T-cell (primary cell): ENCODE measurements at places on chromosomes 1 and 21. TPM values are rescaled to one million over a fixed set of nuclear protein-coding genes. Genes with fewer than 3 reads are reported as not detected.

GRCh38 chr1:2566101-2567045, 10.2 kb downstream of the TNFRSF14 start:
- no peak overlapping the region for H3K4me3 ChIP-seq
- H3K27ac ChIP-seq = no peak overlapping the region
- no peak for DNase-seq

DNA sequence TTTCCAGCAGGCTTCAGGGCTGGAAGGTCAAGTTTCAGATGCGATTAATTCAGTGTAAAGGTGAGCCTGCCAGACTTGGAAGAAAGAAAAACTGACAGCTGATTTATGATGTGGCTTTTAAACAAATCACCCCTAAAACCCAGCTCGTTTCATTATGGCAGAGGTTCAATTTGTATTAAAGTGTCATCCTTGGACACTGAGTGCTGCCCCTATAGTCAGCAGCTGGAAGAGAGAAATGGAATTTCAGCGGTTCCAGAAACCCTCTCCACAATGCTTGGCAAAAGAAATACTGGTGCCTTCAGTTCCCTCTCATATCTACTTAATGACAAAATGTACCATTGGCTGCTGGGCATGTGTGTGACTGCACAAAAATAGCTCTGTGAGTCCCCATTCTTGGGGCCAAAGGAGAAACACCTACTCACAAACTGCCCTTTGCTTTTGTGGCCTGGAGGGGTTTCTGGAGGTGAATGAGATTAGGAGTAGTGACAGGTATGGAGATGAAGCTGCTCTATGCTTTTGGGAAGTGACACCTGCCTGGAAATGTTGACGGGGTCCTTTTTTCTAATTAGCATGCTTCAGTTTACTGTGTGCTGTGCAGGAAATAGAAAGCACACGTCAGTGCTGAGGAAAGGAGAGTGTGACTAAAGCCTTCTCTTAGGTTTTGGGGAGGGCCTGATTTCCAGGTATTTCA, 95.1 kb upstream of the TSPAN2 start:
- H3K4me3 ChIP-seq = no peak overlapping the region
- no peaks in the 10 kb centered on the region for H3K4me1 ChIP-seq
- H3K36me3 ChIP-seq = no peaks in the 10 kb centered on the region
- no peak for DNase-seq
- no peak overlapping the region for H3K27ac ChIP-seq

DNA sequence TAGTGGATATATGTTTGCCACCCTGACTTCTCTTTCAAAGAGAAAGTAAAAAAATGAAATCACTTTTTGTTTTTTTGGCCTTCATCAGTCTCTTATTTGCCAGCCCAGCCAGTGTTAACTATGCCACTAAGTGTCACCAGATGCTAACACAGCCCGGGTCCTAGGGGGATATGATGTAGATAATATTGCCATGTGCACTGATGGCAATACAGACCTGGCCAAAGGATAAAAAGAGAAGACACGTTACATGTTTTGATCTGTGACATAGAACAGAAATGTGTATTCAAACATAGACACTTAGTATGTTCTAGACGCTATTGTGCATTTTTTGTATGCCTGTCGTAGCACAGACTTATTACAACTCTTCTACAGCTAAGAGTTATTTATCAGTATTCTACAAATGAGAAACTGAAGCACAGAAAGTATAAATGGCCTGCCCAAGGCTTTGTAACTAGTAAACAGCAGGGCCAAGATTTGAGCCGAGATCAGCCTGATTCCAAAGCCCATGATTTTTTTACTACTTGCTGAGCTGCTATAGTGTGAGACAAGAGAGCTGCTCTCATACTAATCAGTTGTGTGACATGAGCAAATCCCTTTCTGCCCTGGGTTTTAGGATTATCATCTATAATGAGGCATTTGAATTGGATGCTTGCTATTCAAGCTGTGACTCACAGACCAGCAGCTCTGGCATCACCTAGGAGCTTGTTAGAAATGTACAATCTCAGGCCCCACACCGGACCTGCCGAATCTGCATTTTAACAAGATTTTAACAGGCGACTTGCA, 6.3 kb downstream of the LRRC53 start:
- H3K27me3 ChIP-seq = no peaks in the 10 kb centered on the region
- H3K4me1 ChIP-seq = no peaks in the 10 kb centered on the region
- no peak overlapping the region for H3K27ac ChIP-seq
- DNase-seq = no peak
- no peak overlapping the region for H3K4me3 ChIP-seq

- no peaks in the 10 kb centered on the region for H3K27me3 ChIP-seq
- H3K27ac ChIP-seq = no peak overlapping the region
- no peak for DNase-seq
These were observed 255.1 kb downstream of the PTPRC start for GRCh38 chr1:198893763-198894444.

GRCh38 chr1:92030656-92031107, 897 bp downstream of the EPHX4 start:
- no peaks in the 10 kb centered on the region for H3K36me3 ChIP-seq
- H3K4me1 ChIP-seq = peaks cover 16% of the 10 kb centered on the region
- no peaks in the 10 kb centered on the region for H3K27me3 ChIP-seq
- no peak for DNase-seq
- peak overlapping the region; percentile 52 for H3K4me3 ChIP-seq

DNA sequence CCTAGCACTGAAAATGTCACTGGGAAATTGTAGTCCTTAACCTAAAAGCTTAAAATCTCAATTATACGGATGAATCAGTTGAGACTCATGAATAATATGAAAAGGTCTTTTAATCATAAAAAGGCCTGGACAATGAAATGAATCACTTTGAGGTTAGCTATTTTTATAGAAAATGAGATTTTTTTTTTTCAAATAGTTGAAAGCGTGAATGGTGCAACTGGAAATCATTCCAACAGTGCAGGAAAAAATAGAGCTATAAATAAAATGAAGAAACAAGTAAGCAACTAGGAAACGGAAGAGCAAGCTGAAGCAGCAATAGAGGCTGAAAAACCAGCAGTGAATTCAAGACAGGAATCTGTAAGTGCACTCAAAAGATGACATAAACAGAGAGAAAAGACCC, 142.9 kb downstream of the BACH1 start:
- H3K4me3 ChIP-seq = no peak overlapping the region
- no peaks in the 10 kb centered on the region for H3K36me3 ChIP-seq
- peaks cover 4% of the 10 kb centered on the region for H3K4me1 ChIP-seq
- no peaks in the 10 kb centered on the region for H3K27me3 ChIP-seq
- H3K27ac ChIP-seq = no peak overlapping the region

GRCh38 chr1:95216292-95216990, 17.6 kb upstream of the RWDD3 start:
- no peak overlapping the region for H3K27ac ChIP-seq
- no peaks in the 10 kb centered on the region for H3K36me3 ChIP-seq
- no peaks in the 10 kb centered on the region for H3K27me3 ChIP-seq

DNA sequence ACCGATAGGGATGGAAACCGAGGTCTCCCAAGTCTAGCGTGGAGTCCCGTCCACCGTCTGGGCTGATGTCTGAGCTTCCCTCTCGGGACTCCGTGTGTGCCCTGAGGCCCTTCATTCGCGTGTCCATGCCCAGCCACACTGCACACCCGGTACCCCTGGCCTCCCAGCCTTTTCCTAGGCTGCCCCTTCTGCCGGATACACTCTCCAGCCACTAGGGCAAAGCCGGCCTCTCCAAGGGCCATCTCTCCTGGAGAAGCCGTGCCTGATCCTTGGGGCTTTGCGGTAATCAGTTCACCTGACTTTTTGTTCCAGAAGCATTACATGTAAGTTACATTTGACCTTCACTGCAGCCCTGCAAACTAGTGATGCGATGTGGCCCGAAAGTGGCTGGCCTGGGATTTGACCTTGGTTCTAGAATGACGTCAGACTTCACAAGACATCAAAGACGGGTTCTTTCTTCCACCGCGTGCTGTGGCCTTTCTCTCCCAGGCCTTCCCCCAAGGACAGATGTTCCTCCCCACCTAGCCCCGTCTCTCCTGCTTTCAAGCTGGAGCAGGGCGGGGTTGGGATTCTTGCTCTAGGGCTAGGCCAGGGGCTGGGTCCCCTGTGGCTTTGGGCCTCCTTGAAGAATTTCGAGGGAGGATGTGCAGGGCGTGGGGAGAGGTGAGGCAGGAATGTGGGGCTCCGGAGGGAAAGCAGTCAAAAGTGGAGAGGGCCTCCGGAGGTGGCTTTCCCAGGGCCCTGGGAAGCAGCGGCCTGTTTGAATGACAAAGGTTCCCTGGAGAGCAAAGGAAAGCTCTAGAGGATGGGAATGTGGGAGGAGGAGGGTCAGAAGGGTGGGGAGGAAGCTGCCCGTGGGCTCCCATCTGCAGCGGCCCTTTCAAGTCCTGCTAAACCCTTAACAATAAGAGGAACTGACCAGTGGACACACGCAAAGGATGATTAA, 49.7 kb upstream of the SLC2A1 start:
- no peak overlapping the region for H3K27ac ChIP-seq
- H3K4me1 ChIP-seq = no peaks in the 10 kb centered on the region
- H3K36me3 ChIP-seq = no peaks in the 10 kb centered on the region
- DNase-seq = no peak

DNA sequence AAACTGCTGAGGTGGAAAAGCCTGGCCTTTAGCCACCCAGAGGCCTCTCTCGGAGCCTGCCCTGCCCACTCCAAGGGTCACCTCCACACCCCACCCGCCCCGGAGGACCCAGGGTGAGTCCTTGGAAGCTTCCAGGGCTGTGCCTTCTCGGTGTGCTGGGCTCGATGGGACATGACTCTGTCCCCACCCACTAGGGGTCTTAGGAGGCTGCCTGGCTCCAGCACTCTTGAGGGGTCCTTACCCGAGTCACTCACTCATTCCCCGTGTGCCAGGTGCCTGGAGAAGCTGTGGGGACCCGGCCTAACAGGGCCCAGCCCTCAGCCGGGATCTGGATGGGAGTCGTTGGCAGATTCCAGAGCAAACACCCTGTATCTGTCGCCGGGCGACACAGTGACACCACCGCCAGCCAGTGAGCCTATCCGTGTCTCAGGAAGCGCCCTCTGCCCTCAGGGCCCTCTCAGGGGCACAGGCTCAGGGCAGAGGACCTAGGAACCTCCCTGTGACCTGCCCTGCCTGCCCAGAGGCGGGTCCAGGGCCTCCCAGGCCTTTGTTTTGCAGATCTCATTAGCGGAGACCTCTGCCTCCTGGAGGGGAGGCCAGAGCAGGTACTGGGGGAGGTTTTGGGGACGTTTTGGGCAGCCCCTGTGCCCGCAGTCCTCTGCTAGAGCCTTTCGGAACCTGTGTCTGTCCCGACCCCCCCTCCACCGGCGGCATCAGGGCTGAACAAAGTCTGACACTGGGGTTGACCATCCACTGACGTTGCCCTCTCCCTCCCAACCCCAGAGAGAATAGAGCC, 3.1 kb upstream of the PRKCZ start:
- H3K36me3 ChIP-seq = no peaks in the 10 kb centered on the region
- H3K4me1 ChIP-seq = peaks cover 46% of the 10 kb centered on the region
- H3K4me3 ChIP-seq = no peak overlapping the region
- H3K27ac ChIP-seq = no peak overlapping the region
- no peak for DNase-seq
- no peaks in the 10 kb centered on the region for H3K27me3 ChIP-seq

DNA sequence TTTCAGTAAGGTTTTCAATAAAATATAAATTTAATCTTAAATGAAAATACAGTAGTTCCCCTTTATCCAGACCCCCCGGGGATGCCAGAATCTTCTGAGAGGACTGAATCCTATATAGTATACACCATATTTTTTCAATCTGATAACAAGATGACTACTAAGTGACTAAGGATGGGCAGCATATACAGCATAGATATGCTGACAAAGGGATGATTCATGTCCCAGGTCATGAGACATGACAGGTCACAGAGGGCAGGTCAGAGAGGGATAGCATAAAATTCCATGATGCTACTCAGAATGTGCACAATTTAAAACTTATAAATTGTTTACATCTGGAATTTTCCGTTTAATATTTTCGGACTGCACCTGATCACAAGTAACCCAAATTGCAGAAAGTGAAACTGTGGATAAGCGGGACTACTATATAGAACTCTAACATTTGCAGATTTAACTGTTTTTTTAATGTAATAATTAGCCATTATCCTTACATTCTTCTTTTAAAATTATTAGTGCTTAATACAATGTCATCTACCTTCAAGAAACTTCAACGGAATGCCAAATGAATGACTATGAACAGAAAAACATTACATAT, 48.8 kb downstream of the LRRC40 start:
- no peak overlapping the region for H3K27ac ChIP-seq
- H3K36me3 ChIP-seq = no peaks in the 10 kb centered on the region
- DNase-seq = no peak
- no peaks in the 10 kb centered on the region for H3K4me1 ChIP-seq
- no peaks in the 10 kb centered on the region for H3K27me3 ChIP-seq

Gene TTLL7
- 0.38 TPM for total RNA-seq

Gene OTUD3
- 19.3 TPM for total RNA-seq
